Ascending aorta (tissue), 2 donors: ENCODE measurements at places on chromosomes 2 and 18.

- no peak for DNase-seq
Measured at GRCh38 chr2:40363631-40364030, 88.3 kb downstream of the SLC8A1 start.

- no peak for DNase-seq
Measured at GRCh38 chr18:13514558-13514957, 211.8 kb downstream of the FAM210A start.

DNA sequence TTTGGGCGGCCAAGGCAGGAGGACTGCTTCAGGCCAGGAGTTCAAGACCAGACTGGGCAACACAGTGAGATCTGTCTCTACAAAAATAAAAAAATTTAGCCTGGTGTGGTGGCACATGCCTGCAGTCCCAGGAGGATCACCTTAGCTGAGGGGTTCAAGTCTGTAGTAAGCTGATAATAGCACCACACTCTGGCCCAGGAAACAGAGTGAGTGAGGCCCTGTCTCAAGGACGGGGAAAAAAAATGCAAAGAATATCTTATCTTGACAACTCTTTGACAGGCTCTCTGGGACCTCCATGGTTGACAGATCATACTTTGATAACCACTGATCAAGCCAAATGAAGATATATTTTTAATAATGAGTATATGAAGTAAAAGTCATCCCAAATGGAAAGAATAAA lies 22.7 kb downstream of the USP34 start:
- no peak for DNase-seq

DNA sequence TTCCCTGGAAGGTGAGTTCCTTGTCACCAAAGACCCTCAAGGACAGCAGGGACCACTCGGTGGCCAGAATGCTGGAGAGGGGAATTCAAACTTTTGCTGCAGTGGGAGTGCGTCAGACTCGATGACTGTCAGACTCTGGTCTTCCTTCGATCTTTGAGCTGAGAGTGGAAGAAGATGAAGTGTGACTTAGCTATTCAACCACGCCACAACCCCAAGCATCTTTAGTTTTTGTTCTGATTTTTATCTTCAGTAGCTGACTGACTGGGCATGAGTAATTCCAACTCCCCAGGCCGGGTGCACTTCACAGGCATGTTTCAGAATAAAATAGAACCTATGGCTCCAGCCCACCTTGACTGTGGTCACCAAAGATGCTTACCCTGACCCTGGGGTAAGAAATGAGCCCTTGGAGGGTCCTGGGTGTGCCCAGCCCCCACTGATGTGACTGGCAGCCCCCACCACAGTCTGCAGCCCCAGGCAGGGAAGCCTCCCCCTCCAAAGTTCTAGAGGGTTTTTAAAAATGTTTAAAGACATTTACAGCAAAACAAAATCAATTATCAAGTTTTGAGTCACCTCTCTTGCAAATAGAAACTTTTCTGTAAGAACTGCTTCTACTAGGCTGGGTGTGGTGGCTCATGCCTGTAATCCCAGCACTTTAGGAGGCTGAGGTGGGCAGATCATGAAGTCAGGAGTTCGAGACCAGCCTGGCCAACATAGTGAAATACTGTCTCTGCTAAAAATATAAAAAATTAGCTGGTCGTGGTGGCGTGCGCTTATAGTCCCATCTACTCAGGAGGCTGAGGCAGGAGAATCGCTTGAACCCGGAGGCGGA lies 24.9 kb upstream of the YWHAQ start:
- no peak for DNase-seq

DNA sequence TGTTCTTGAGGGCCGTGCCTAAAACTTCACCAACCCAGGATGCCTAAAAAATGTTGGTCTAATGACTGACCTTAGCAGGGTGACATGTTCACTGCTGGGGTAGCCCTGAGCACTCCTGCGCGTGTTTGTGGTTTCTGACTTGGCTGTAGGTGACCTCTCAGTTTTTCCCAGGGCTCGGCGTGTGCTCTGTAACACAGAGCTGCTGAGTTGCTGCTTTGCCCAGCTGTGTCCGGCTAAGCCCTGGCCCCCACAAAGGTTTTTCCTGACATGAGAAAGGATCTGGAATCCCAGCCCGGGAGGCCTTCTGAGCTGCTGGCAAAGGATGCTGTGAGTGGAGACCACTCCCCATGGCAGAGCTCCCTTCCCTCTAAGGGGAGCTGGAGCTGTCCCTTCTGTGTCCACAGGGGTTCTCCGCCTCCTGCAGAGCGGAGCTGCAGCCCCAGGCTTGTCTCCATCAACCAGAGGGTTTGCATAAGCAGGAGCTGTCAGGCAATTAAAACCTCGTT lies 52.7 kb downstream of the CRIM1 start:
- DNase-seq = no peak

GRCh38 chr2:187871506-187871905 lies 317.3 kb upstream of the TFPI start:
- DNase-seq = no peak

DNA sequence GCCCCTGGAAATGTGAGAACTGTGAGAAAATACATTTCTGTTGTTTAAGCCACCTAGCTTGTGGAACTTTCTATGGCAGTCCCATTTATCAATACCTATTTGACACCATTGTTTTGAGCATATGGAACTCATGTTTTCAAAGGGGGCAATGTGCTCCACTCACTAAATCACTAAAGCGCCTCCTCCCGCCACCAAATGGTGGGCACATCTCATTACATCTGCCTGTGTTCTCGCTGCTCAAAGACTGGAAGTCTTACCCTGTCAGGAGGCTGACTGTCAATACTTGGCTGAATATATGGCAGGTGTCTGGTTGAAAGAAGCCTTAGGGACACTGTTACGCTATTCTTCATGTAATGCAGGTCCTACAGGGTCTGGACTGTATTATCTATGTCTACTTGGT lies 767.7 kb downstream of the TSN start:
- no peak for DNase-seq
